Subcutaneous adipose tissue (tissue), 4 donors: ENCODE measurements at places on chromosomes 4 and X. TPM values are rescaled to one million over a fixed set of nuclear protein-coding genes. Genes with fewer than 3 reads are reported as not detected.

Gene MAGEA2B
- not detected for total RNA-seq

Gene PNPLA4
- 9.8 TPM for total RNA-seq

Gene PNMA5
- not detected for total RNA-seq

Gene TMPRSS11B
- total RNA-seq: not detected

Gene USP17L11
- not detected for total RNA-seq

Gene MUC7
- not detected for total RNA-seq

Gene MAGEA4
- total RNA-seq: not detected

Gene APLN
- 0.19 TPM for total RNA-seq

Gene ODAPH
- total RNA-seq: not detected

Gene SSX1
- not detected for total RNA-seq

Gene RHOXF2B
- total RNA-seq: not detected

Gene CPE
- total RNA-seq: 122 TPM

Gene SLITRK4
- 6.2 TPM for total RNA-seq

Gene HMGB3
- total RNA-seq: 6.3 TPM

Gene ANXA3
- 11.4 TPM for total RNA-seq

Gene EPGN
- not detected for total RNA-seq

Gene TMSB15C
- total RNA-seq: 0.38 TPM

Gene SATL1
- not detected for total RNA-seq

Gene P2RY10
- 2.9 TPM for total RNA-seq

Gene FABP2
- not detected for total RNA-seq

Gene MAOA
- total RNA-seq: 466 TPM

Gene GLRA2
- not detected for total RNA-seq

Gene UGT2B10
- not detected for total RNA-seq

Gene BCLAF3
- 19.7 TPM for total RNA-seq

Gene IL2
- total RNA-seq: not detected

Gene SLC7A11
- 0.98 TPM for total RNA-seq

Gene ADH1B
- 3,428 TPM for total RNA-seq
